Transverse colon (tissue), 4 donors: ENCODE measurements at places on chromosomes 11 and 22. TPM values are rescaled to one million over a fixed set of nuclear protein-coding genes. Genes with fewer than 3 reads are reported as not detected.

Gene PARVB
- 9.7 TPM for total RNA-seq

Gene ST14
- total RNA-seq, result 641 TPM

Gene OR52I1
- total RNA-seq, result not detected

Gene HPX
- not detected for total RNA-seq

Gene OR5D14
- not detected for total RNA-seq

Gene OR6T1
- not detected for total RNA-seq

Gene SPDYC
- total RNA-seq, result not detected

Gene LDHAL6A
- total RNA-seq, result not detected

Gene UBE4A
- total RNA-seq, result 54.3 TPM

Gene MIOX
- total RNA-seq, result not detected

Gene CHADL
- total RNA-seq, result 5.1 TPM

Gene MAJIN
- total RNA-seq, result not detected

Gene FAM180B
- 0.41 TPM for total RNA-seq

Gene CABP4
- 1.2 TPM for total RNA-seq

Gene UBTFL1
- total RNA-seq, result not detected

Gene MMP7
- total RNA-seq, result not detected

Gene APOBEC3H
- not detected for total RNA-seq

Gene BARX2
- 7.0 TPM for total RNA-seq

Gene LARGE2
- not detected for total RNA-seq

Gene MS4A6E
- total RNA-seq, result not detected

Gene GPR83
- total RNA-seq, result 3.8 TPM

Gene TSGA10IP
- total RNA-seq, result not detected

Gene CSRP3
- total RNA-seq, result not detected

Gene FOLH1
- not detected for total RNA-seq

Gene GAB2
- total RNA-seq, result 35.7 TPM

Gene SHISAL1
- total RNA-seq, result 3.0 TPM

Gene EXPH5
- total RNA-seq, result 73.8 TPM

Gene SCN2B
- total RNA-seq, result not detected

Gene LRFN4
- total RNA-seq, result 52.3 TPM

Gene CCDC116
- total RNA-seq, result not detected

Gene MUC6
- total RNA-seq, result not detected

Gene NPTXR
- total RNA-seq, result 27.9 TPM

Gene DBX1
- total RNA-seq, result not detected

Gene MRPL49
- total RNA-seq, result 10.5 TPM

Gene AGBL2
- 4.9 TPM for total RNA-seq

Gene PGA4
- total RNA-seq, result 25.4 TPM

Gene OR8A1
- not detected for total RNA-seq

Gene TMPRSS13
- 0.27 TPM for total RNA-seq

Gene SPI1
- 8.6 TPM for total RNA-seq

Gene SCO2
- 5.9 TPM for total RNA-seq

Gene IRAG1
- 19.4 TPM for total RNA-seq

Gene RIMBP3C
- not detected for total RNA-seq

Gene TYMP
- 27.5 TPM for total RNA-seq

Gene HSPB2
- total RNA-seq, result not detected

Gene C11orf42
- total RNA-seq, result not detected

Gene DGAT2
- not detected for total RNA-seq

Gene JHY
- 2.0 TPM for total RNA-seq

Gene CASP5
- 35.5 TPM for total RNA-seq

Gene SIK2
- 15.0 TPM for total RNA-seq
